ENCODE measurements at places on chromosomes 11 and 22. TPM values are rescaled to one million over a fixed set of nuclear protein-coding genes. Genes with fewer than 3 reads are reported as not detected.

Gene CBLIF
- not detected for polyA plus RNA-seq

Gene KCNK7
- polyA plus RNA-seq, result not detected

Gene RELT
- 18.5 TPM for polyA plus RNA-seq

Gene KRTAP5-7
- polyA plus RNA-seq, result not detected

Gene PGAP2
- 17.0 TPM for polyA plus RNA-seq

Gene LSP1
- polyA plus RNA-seq, result 587 TPM

Gene KRTAP5-10
- not detected for polyA plus RNA-seq

Gene DBX1
- not detected for polyA plus RNA-seq

Gene FOLR2
- 0.91 TPM for polyA plus RNA-seq

Gene CEND1
- polyA plus RNA-seq, result not detected

DNA sequence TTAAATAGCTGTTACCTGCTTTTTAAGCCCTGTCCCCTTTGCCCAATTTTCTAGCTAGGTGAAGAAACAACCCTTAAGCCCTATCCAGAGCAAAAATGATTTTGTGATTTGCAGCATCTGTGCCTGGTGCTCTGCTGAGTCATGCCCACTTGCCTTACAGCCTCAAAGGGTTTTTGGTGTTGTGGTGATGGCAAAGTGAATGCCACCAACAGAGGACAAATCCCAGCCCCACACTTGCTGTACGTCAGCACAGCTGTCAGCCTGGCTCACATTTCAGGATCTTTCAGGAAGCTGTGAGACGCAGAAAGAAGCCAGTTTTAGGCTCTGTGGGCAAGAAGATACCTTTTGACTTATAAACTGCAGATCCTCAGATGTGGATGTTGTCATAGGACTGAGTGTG, 401.7 kb downstream of the TENM4 start:
- no peak for DNase-seq
- no peak overlapping the region for H3K27ac ChIP-seq
- H3K36me3 ChIP-seq, result no peaks in the 10 kb centered on the region
- peaks cover 33% of the 10 kb centered on the region for H3K27me3 ChIP-seq
- no peak overlapping the region for H3K4me3 ChIP-seq

GRCh38 chr11:64649291-64649697, 58.3 kb downstream of the SLC22A12 start:
- H3K27me3 ChIP-seq, result peaks cover 44% of the 10 kb centered on the region
- H3K4me3 ChIP-seq, result no peak overlapping the region
- H3K4me1 ChIP-seq, result peaks cover 20% of the 10 kb centered on the region
- no peaks in the 10 kb centered on the region for H3K36me3 ChIP-seq

DNA sequence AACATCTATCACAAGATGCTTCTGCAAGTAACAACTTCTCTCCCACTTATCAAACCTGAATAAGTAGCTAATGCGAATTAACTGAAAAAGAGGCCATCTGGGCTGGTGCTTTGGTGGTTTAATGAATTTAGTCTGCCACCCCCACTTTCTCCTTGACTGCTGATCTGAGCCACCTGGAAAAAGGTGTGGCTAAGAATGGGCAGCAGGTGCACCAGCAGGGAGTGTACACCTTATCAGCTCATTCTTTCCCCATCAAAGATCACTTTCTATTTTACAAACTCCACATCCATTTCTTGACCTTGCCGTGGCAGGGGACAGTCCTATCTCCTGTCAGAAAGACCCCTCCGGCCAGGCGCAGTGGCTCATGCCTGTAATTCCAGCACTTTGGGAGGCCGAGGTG, 6.5 kb downstream of the RFPL3 start:
- H3K36me3 ChIP-seq, result peaks cover 7% of the 10 kb centered on the region
- DNase-seq, result no peak
- H3K27me3 ChIP-seq, result peaks cover 12% of the 10 kb centered on the region
- H3K27ac ChIP-seq, result no peak overlapping the region
- H3K4me1 ChIP-seq, result no peaks in the 10 kb centered on the region

GRCh38 chr11:104731890-104732289, 166.4 kb downstream of the CASP12 start:
- H3K36me3 ChIP-seq, result no peaks in the 10 kb centered on the region
- H3K4me3 ChIP-seq, result no peak overlapping the region
- no peaks in the 10 kb centered on the region for H3K27me3 ChIP-seq
- no peak overlapping the region for H3K27ac ChIP-seq
- H3K4me1 ChIP-seq, result peaks cover 10% of the 10 kb centered on the region

GRCh38 chr11:88543902-88544655, 206.5 kb upstream of the CTSC start:
- H3K27ac ChIP-seq, result peak overlapping the region; percentile 95
- H3K36me3 ChIP-seq, result no peaks in the 10 kb centered on the region
- DNase-seq, result peak; percentile 41
- no peaks in the 10 kb centered on the region for H3K4me1 ChIP-seq

GRCh38 chr11:46920755-46921154, 2.4 kb upstream of the LRP4 start:
- no peak overlapping the region for H3K27ac ChIP-seq
- H3K4me3 ChIP-seq, result no peak overlapping the region
- H3K27me3 ChIP-seq, result peaks cover 48% of the 10 kb centered on the region
- DNase-seq, result no peak
- H3K36me3 ChIP-seq, result no peaks in the 10 kb centered on the region

GRCh38 chr22:44256085-44256484, 56.7 kb downstream of the SHISAL1 start:
- DNase-seq, result no peak
- H3K36me3 ChIP-seq, result peaks cover 8% of the 10 kb centered on the region
- no peak overlapping the region for H3K4me3 ChIP-seq

DNA sequence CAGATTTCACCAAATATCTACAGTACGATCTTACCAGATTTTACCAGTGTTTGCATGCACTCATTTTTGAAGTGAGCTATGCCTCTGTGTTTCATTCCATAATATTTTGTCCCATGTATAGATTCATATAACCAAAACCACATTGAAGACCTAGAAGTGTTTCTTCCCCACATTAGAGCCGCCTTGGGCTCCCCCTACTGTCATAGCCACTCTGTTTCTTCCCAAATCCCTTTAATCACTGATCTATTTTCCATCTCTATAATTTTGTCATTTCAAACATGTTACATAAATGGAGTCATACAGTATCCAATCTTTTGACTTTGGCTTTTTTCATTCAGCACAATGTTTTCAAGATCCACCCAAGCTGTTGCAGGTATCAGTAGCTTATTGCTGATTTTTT, 12.7 kb downstream of the MRGPRX3 start:
- H3K4me1 ChIP-seq, result no peaks in the 10 kb centered on the region
- H3K27me3 ChIP-seq, result peaks cover 45% of the 10 kb centered on the region
- H3K36me3 ChIP-seq, result no peaks in the 10 kb centered on the region
- no peak overlapping the region for H3K4me3 ChIP-seq
- H3K27ac ChIP-seq, result no peak overlapping the region

GRCh38 chr11:2256293-2256913, 14.0 kb downstream of the ASCL2 start:
- no peak for DNase-seq
- no peaks in the 10 kb centered on the region for H3K36me3 ChIP-seq
- H3K4me1 ChIP-seq, result no peaks in the 10 kb centered on the region
- H3K27me3 ChIP-seq, result no peaks in the 10 kb centered on the region
- H3K27ac ChIP-seq, result no peak overlapping the region
- no peak overlapping the region for H3K4me3 ChIP-seq

- H3K27ac ChIP-seq, result no peak overlapping the region
- no peaks in the 10 kb centered on the region for H3K4me1 ChIP-seq
- no peaks in the 10 kb centered on the region for H3K36me3 ChIP-seq
- peaks cover 19% of the 10 kb centered on the region for H3K27me3 ChIP-seq
Observed at GRCh38 chr11:94665116-94665659, 98.0 kb downstream of the PIWIL4 start.

DNA sequence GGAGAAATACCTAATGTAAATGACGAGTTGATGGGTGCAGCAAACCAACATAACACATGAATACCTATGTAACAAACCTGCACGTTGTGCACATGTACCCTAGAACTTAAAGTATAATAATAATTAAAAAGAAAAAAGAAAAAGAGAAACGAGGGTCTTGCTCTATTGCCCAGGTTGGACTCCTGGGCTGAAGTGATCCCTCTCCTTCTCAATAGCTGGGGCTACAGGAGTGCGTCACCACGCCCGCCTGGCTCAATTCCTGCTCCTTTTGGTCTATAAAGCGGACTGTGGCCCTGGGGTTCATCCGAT, 521 bp upstream of the PTS start:
- H3K27ac ChIP-seq, result peak overlapping the region; percentile 99
- H3K27me3 ChIP-seq, result no peaks in the 10 kb centered on the region
- DNase-seq, result no peak
- peak overlapping the region; percentile 94 for H3K4me3 ChIP-seq

GRCh38 chr11:133823211-133823610, 22.1 kb downstream of the SPATA19 start:
- H3K4me1 ChIP-seq, result no peaks in the 10 kb centered on the region
- H3K27ac ChIP-seq, result no peak overlapping the region
- DNase-seq, result no peak
- peaks cover 1% of the 10 kb centered on the region for H3K27me3 ChIP-seq

DNA sequence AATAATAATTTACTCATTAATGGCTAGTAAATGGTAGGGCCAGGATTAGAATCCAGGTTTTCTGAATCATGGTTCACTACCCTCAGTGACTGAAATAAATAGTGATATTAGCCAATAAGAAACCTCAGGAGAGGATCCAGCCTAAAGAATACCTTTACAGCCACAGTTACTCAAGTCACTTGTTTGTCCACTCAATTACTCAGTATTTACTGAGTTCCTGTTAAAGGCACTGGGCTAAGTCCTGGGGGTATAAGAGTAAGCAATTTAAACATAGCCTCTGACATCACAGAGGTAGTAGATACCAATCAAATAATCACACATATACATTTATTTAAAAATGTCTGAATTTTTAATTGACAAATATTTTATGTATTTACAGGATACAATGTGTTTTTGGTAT, 56.8 kb upstream of the GAB2 start:
- peaks cover 24% of the 10 kb centered on the region for H3K36me3 ChIP-seq
- no peaks in the 10 kb centered on the region for H3K27me3 ChIP-seq
- no peak overlapping the region for H3K27ac ChIP-seq
- no peak overlapping the region for H3K4me3 ChIP-seq

- H3K27ac ChIP-seq, result no peak overlapping the region
- no peak for DNase-seq
- no peaks in the 10 kb centered on the region for H3K27me3 ChIP-seq
- no peaks in the 10 kb centered on the region for H3K4me1 ChIP-seq
Observed at GRCh38 chr11:96869207-96869606, 479.4 kb downstream of the JRKL start.

DNA sequence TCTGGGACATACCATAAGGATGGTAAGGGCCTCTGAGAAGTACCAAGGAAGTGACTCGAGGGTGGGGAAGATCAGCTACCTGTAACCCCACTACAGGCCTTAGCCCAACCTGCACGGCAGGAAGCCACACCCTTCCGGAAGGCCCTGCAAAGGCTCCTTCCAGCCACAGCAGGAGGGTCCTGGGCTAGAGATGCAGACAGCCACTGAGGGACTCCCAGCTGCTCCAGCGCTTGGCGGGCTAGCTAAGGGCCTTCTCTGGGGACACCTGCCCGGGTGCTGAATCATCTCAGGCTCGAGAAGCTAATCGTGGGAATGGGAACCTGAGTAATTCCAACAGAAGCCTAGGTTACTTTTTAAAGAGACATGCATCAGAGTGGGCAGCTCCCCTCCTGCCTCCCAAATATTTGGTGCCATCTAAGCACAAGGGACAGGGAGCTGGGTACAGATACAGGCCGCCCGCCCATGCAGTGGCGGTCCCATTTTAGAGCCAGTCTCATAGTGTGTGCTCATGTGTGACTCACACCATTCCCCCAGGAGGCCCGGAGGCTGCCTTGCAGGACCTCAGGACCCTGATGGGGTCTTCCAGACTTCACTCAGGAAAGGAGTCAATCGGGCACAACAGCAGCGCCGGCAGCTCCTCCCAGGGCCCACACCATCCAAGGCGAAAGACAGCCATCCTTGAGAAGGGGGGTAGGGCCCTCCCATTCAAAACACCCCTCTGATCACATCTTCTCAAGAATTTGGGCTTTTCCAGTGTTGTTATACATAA, 8.0 kb downstream of the MYH9 start:
- H3K4me3 ChIP-seq, result peak overlapping the region; percentile 82
- peak overlapping the region; percentile 74 for H3K27ac ChIP-seq
- H3K27me3 ChIP-seq, result no peaks in the 10 kb centered on the region
- DNase-seq, result no peak
- H3K4me1 ChIP-seq, result peaks cover 92% of the 10 kb centered on the region
- peaks cover 10% of the 10 kb centered on the region for H3K36me3 ChIP-seq

DNA sequence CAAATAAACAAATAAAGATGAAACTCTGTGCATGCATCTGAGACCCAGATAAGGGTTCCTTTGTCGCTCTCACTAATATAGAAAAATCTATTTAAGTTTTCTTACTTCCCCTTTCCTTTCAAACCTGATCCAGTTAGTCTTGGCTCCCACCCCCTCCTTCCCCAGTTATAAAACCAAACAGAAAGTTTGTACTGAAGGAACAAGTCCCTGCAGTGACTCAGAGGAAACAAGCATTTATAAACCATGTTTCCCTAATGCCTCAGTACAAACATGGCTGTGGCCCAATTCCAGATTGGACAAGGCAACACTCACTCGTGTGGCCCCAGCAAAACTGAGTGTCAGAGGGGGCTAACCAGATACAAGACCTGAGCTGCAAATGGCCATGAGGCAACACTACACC, 65.5 kb upstream of the ARHGAP20 start:
- H3K4me1 ChIP-seq, result peaks cover 16% of the 10 kb centered on the region
- H3K36me3 ChIP-seq, result no peaks in the 10 kb centered on the region
- H3K4me3 ChIP-seq, result no peak overlapping the region
- peak; percentile 1 for DNase-seq
- H3K27me3 ChIP-seq, result no peaks in the 10 kb centered on the region
- H3K27ac ChIP-seq, result peak overlapping the region; percentile 5

- DNase-seq, result no peak
- H3K36me3 ChIP-seq, result peaks cover 9% of the 10 kb centered on the region
Observed at GRCh38 chr22:47775686-47776085, 1013.2 kb downstream of the TBC1D22A start.

All from naive B cell (primary cell).